Activated B cell treated with CpG ODN at 0.5 μM for 24 hours (primary cell): ENCODE measurements at places on chromosomes 1 and 21. TPM values are rescaled to one million over a fixed set of nuclear protein-coding genes. Genes with fewer than 3 reads are reported as not detected.

KPRP gene
- not detected in 2 replicates for total RNA-seq

PPIAL4G gene
- 0.42 and 0.62 TPM in 2 replicates for total RNA-seq

DNA sequence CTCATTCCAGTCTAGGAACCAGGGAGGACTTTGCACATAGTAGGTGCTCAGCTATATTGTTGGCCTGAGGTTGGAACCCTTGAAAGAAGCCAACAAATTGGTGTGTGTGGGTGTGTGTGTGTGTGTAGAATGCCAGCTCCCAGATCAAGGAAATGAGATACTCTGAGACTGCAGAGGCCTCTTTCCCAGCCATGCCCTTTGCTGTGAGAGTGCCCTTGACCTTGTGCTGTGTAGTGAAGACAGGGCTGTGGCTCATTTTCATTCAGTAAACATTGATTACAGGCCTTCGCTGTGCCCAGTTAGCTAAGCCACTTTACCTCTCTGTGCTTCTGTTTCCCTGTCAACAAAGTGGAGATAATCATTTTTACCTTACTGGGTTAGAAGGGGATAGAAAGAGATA, 3.2 kb downstream of the CYP4B1 start:
- no peaks in the 10 kb centered on the region for H3K36me3 ChIP-seq
- H3K4me1 ChIP-seq: no peaks in the 10 kb centered on the region
- H3K27me3 ChIP-seq: peaks cover 3% of the 10 kb centered on the region
- H3K4me3 ChIP-seq: no peak overlapping the region
- no peak overlapping the region for H3K27ac ChIP-seq
- no peak for DNase-seq

IGSF9 gene
- not detected in 2 replicates for total RNA-seq

S100A3 gene
- not detected in 2 replicates for total RNA-seq

DNA sequence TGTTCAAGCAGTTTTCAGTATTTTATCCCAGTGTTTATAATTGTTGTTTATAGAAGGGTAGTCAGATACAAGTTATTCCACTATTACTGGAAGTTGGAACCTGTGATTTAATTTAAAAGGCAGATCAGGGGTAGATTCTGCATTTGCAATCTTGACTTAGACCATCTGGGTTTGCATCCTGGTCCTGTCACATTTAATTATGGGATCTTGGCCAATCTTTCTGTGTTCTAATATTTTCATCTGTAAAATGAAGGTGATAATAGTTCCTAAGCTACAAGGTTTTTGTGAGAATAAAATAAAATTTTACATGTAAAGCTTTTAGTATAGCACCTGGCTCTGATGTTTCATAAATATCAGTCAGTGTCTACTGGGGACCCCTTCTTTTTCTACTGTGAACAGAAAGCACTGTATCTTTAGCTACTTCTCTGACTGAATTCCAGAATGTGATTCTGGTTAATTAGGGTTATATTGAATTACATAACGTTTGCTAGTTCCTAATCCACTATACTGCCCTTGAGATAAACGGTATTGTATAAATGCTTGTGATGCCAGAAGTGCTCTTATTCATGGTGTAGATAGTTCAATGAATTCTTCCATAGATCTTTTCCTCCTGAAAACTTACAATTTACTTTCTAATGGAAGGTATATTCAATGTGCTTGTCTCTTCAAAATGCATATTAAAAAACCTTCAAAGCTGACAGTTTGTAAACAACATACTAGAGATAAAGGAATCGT, 131.0 kb downstream of the KCNK1 start:
- no peak for DNase-seq
- H3K27ac ChIP-seq: no peak overlapping the region
- no peak overlapping the region for H3K4me3 ChIP-seq
- no peaks in the 10 kb centered on the region for H3K36me3 ChIP-seq
- H3K4me1 ChIP-seq: no peaks in the 10 kb centered on the region

SLC9C2 gene
- total RNA-seq: not detected in 2 replicates

GRCh38 chr1:205735218-205735617, 14.8 kb downstream of the NUCKS1 start:
- H3K27ac ChIP-seq: no peak overlapping the region
- DNase-seq: no peak
- no peaks in the 10 kb centered on the region for H3K27me3 ChIP-seq
- H3K36me3 ChIP-seq: peaks cover 30% of the 10 kb centered on the region
- H3K4me1 ChIP-seq: peaks cover 21% of the 10 kb centered on the region

DNA sequence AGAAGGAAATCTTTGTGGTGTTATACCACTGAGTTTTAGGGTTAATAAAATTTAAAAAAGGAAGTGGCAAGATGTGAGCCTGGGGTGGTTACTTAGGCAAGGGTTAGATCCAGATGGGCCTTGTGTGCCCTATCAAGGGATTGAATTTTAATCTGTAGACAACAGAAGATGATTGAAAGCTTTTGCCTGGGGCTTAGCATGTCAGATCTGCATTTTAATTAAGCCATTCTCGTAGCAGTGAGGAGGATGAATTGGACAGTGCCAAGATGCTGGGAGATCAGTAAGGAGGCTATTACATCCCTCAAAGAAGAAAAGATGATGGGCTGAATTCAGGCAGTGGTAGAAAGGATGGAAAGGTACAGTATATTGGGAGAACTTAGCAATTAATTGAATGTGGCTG, 42.3 kb downstream of the HMGB4 start:
- no peaks in the 10 kb centered on the region for H3K27me3 ChIP-seq
- no peak overlapping the region for H3K27ac ChIP-seq
- H3K36me3 ChIP-seq: no peaks in the 10 kb centered on the region
- no peak overlapping the region for H3K4me3 ChIP-seq
- no peak for DNase-seq

FCRL6 gene
- total RNA-seq: not detected in 2 replicates

- H3K27me3 ChIP-seq: no peaks in the 10 kb centered on the region
- H3K4me3 ChIP-seq: no peak overlapping the region
- no peak overlapping the region for H3K27ac ChIP-seq
- no peak for DNase-seq
- peaks cover 5% of the 10 kb centered on the region for H3K36me3 ChIP-seq
Observed at GRCh38 chr21:36806103-36806502, 107.2 kb downstream of the SIM2 start.

KRTAP19-7 gene
- total RNA-seq: not detected in 2 replicates

VSIG8 gene
- total RNA-seq: not detected in 2 replicates

CD101 gene
- 0.42 and 0.46 TPM in 2 replicates for total RNA-seq

VASH2 gene
- 0.07 and 0.17 TPM in 2 replicates for total RNA-seq

ZNF593OS gene
- total RNA-seq: not detected in 2 replicates

DNA sequence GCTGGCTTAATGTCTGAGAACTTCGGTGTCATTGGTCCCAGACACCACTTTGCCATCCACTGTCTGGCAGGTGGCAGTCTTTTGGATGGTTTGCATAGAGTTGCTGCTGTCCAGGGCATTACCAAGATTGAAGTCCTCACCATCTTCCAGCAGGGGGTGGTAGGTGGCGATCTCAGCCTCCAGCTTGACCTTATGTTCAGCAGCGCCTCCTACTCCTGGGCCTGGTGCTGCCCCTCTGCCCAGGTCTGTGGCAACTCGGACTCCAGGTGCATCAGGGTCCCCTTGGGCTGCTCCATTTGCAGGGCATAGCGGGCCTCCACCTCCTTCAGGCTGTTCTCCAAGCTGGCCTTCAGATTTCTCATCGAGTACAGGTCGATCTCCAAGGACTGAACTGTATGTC, 573.3 kb upstream of the NCAM2 start:
- H3K36me3 ChIP-seq: no peaks in the 10 kb centered on the region
- DNase-seq: no peak
- H3K4me3 ChIP-seq: no peak overlapping the region
- no peaks in the 10 kb centered on the region for H3K27me3 ChIP-seq

DNA sequence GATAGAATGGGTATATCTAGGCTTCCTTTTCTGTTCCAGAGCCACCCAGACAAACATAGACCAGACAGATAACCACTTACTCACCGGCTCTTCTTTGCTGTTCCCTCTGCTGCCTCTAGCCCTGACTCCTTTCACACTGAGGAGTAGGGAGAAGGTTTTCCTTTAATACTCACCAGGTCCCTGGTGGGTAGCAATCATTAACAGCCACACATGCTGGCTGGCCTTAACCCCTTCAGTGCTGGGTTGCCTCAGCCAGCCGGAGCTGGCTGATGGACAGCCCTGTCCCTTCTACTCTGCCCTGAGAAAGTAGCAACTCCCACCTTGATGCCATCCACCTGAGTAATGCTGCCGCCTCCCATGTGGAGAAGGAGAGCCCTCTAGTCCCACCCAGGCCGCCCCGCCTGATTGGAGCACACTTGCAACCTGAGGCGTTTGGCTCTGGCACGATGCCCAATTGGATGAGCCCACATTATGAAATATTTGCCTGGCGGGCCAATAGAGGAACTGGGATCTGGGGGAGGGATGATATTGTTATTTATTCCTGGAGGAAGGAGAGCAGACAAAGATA, 71.6 kb downstream of the PLEKHA6 start:
- no peak for DNase-seq
- no peaks in the 10 kb centered on the region for H3K36me3 ChIP-seq
- H3K4me3 ChIP-seq: no peak overlapping the region
- H3K27me3 ChIP-seq: peaks cover 8% of the 10 kb centered on the region
- peaks cover 19% of the 10 kb centered on the region for H3K4me1 ChIP-seq
- peak overlapping the region; percentile 6 for H3K27ac ChIP-seq

GRCh38 chr1:19602486-19602885, 41.6 kb upstream of the NBL1 start:
- no peak overlapping the region for H3K27ac ChIP-seq
- H3K36me3 ChIP-seq: peaks cover 38% of the 10 kb centered on the region
- H3K27me3 ChIP-seq: no peaks in the 10 kb centered on the region
- no peak for DNase-seq
- H3K4me1 ChIP-seq: peaks cover 51% of the 10 kb centered on the region

DNA sequence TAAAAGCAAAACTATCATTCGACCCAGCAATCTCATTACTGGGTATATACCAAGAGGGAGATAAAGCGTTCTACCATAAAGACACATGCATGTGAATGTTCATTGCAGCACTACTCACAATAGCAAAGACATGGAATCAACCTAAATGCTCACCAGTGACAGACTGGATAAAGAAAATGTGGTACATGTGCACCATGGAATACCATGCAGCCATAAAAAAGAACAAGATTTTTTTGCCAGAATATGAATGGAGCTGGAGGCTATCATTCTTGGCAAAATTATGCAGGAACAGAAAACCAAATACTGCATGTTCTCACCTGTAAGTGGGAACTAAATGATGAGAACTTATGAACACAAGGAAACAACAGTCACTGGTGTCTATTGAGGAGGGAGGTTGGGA, 79.7 kb downstream of the SLC16A1 start:
- peaks cover 12% of the 10 kb centered on the region for H3K27me3 ChIP-seq
- H3K36me3 ChIP-seq: no peaks in the 10 kb centered on the region
- H3K4me3 ChIP-seq: no peak overlapping the region
- DNase-seq: no peak
- H3K4me1 ChIP-seq: no peaks in the 10 kb centered on the region
- H3K27ac ChIP-seq: no peak overlapping the region

GRCh38 chr1:21653744-21654100, 15.4 kb downstream of the RAP1GAP start:
- H3K27me3 ChIP-seq: peaks cover 5% of the 10 kb centered on the region
- peaks cover 19% of the 10 kb centered on the region for H3K4me1 ChIP-seq
- H3K4me3 ChIP-seq: no peak overlapping the region
- H3K27ac ChIP-seq: no peak overlapping the region
- no peak for DNase-seq
